ENCODE measurements at places on chromosomes 4 and X.

DNA sequence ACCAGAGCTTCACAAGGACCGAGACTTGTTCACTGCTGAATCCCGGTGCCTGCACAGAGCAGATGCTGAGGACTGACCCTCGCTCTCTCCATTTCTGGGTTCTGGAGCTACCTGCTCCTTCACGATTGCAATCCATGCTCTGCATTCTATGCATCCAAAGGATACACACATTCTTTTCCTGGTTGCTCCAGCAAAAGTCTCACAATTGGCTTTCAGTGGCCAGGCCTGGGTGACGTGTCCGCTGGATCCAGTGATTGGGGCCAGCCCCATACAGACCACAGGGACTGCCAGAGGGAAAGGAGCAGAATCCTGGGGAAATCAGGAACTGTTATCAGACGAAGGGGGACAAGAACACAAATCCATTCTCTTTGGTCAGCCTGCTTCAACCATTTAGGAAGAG lies 14.9 kb upstream of the CDKN2AIP start:
- no peak for DNase-seq

- DNase-seq, result no peak
Measured at GRCh38 chrX:91122151-91122694, 312.4 kb upstream of the PABPC5 start.

- no peak for DNase-seq
Measured at GRCh38 chr4:185642907-185643306, 107.6 kb upstream of the PDLIM3 start.

DNA sequence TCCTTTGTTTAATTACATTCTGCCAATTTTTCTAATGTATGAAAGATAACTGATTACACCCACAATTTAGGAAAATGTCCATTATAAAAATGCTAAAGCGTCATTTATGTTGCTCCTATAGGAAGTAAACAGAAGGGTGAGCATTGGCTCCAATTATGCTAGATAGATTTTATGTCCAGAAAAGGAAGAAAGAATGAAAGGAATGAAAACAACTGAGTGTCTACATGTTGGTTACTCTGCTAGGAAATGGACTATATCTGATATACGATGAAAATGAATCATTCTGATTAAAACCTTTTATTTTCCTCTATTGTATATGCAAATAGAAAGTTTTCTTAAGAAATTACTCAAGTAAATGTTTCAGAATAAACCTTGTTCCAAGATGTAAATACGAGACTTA lies 1.6 kb downstream of the ENAM start:
- DNase-seq, result no peak

DNA sequence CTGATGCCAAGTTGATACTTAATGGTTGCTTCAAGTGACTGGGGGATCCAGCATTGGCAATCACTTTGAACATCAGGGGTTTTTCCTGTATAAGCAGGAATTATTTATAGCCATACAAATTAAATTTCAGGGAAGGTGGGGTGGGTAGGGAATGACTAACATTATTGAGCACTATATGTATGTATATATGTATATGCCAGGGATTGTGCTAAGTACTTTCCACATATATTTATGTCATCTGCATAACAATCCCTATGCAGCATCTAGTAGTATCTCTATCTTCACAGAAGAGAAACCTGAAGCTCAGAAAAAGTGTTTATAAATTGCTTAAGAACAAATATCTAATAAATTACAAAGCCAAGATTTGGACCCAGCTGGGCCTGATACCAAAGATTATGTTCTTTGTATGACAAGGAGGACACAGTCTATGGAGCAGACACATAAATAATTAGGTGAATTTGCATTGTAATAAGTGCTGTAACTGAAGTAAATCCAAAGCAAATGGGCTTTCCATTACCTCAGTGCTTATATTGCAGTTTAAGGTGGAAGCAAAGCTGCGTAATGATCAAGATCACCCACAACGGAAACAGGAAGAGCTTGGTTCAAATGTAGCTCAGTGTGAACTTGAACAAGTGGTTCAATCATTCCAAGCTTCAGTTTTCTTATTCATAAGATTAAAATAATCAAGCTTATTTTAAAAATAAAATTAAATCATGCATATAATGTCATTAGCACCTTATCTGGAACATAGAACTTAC lies 18.9 kb upstream of the RASGEF1B start:
- DNase-seq, result peak; percentile 17

GRCh38 chr4:48939785-48940184 lies 33.2 kb upstream of the OCIAD2 start:
- DNase-seq, result no peak

DNA sequence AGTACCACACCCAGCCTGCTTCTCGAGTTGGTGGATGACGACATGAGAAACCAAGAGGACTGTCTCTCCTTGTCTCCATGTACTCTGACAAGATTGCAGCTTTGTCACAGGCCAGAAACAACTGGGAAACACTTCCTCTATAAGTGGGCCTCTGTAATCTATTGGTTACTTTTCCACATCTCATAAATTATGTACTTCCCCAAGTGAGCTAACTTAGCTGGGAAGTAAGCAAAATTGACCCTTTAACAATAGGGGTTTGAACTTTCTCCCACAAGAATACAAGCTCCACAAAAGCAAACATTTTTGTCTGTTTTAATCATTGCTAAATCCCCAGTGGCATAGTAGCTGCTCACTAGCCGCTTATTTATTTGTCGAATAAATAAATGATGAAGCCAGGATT lies 14.1 kb upstream of the USO1 start:
- DNase-seq, result no peak

DNA sequence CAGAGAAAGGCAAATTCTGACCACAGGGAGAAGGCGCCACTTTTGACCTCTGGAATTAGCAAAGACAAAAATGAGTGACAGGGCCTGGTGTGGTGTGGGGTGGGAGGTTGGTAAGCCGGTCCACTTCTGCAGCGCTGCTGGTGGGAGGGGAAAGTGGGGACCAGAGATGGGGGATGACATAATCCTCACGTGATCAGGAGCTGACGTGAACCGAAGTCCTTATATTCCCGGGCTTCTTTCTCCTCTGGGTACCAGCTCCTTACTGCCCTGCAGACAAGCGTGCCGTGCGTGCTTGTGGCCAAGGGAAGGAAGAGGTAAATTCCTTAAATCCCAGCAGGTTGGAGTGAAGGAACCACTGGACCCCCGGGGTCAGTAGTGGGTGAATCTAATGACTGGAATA lies at the start of gene TCEAL7:
TCEAL7 (plus strand) TSS at position 249 of the 400 bp plus-strand sequence. CDS start 1,165 bp downstream, outside the sequence.
- no peak for DNase-seq

- DNase-seq, result no peak
Measured at GRCh38 chrX:20500949-20501348, 234.2 kb upstream of the RPS6KA3 start.

GRCh38 chrX:133054761-133055405 lies 42.0 kb downstream of the USP26 start:
- no peak for DNase-seq

GRCh38 chrX:24098932-24099331 lies 44.2 kb downstream of the EIF2S3 start:
- DNase-seq, result no peak

GRCh38 chrX:132231587-132231986 lies 12.3 kb upstream of the RAP2C start:
- DNase-seq, result peak; percentile 16

DNA sequence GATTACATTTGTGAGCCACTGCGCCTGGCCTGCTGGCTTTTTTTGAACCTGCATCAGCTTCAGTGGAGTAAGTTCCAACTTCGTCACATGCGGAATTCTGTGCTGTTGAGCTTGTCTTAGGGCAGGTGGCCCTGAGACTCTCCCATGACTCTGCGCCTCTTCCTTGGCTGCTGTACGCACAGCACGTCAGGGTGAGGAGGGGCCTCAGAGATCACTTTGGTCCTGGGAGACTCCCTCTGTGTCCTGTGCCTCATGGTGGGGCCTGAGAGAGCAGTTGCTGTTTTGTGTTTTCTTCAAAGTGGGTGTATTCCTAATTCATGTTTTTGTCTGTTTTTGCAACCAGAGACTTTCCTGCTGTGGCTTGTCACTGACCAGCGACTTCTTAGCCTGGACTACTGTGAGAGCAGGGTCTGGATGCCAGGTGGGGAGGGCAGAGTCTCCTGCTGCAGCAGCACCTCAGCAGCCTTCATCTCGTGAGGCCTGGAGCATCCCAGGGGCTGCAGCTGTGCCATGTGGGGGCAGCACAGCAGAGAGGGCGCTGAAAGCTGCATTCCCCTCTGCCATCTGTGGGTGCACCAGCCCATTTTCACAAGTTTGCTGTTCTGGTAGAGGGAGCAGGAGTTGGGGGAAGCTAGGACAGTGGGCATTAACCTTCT lies 107.8 kb downstream of the TNIP2 start:
- DNase-seq, result no peak

GRCh38 chrX:132967049-132967448 lies 8.6 kb upstream of the HS6ST2 start:
- DNase-seq, result no peak

GRCh38 chr4:77804471-77804870 lies 14.7 kb downstream of the CNOT6L start:
- no peak for DNase-seq

DNA sequence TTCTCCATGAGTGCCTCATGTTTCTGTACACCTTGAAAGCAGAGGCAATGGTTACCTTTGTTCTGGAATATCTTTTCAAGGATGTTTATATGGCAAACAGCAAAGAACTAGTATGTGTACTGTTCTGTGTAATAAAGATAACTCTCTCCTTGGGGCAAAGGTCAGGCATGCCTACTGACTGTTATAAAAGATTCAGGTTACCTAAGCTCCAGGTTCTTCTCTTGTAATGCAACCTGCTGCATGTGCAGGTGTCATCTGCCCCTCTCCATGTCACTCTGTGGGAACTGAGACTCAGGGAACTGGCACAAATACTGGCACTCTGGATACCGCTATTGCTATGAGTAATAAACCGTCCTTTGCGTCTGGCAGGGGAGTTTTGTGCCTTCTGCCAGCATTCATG lies 5.4 kb upstream of the TRPC3 start:
- DNase-seq, result no peak

DNA sequence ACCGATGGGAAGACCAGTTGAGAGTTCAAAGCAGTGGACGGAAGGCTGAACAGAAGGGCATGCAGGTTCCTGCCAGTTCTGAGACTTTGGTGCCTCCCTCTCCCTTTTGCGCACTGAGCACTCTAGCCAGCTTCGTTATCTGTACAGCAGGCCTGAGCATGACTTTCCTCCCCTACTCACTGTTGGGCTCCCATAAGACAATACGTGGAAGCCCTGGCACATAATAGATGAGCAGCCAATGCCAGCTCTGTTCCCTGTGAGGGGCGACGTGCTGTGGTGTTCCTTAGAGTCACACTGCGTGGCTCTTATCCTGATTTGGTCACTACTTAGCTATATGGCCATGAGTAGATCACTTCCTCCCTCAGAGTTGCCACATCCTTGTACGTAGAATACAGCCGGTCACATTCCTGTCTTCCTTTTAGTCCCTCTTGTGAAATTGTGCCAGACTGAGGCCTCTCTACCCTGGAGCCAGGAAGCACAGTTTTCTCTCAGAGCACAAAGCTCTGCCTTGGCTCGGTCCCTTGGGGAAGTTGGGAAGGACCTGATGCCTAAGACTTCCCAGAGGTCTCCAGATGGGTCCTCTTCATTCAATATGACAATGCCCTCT lies 160.4 kb upstream of the MAMLD1 start:
- DNase-seq, result peak; percentile 4

- DNase-seq, result no peak
Measured at GRCh38 chr4:119317990-119318389, 3.9 kb downstream of the FABP2 start.

DNA sequence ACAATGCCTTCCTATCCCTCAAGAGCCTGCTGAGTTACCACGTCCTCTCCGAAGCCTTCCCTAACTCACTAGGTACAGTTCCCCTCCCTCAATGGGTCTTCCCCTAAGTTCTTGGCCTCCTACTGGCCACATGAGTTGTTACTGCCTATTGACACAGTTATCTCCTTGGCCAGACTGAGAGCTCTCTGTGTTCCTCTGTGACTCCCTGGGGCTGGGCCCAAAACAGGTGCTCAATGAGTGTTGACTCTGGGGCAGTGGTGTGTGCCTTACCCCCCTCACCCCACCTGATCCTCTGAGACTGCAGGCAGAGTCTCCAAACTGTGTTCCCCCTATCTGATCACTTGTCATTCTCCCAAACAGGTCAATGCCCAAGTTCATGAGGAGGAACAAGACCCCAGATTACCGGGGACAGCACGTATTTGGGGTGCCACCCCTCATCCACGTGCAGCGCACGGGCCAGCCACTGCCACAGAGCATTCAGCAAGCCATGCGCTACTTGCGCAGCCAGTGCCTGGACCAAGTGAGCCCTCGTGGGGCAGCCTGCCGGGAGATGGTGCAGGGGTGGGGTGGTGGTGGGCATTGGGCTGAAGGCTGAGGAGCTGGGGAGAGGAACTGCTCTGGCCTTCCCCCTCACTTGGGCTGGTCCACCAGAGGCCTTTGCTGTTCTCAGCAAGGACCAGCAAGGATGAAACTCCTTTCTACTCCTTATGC lies 72.6 kb downstream of the STARD8 start:
- DNase-seq, result peak; percentile 39

DNA sequence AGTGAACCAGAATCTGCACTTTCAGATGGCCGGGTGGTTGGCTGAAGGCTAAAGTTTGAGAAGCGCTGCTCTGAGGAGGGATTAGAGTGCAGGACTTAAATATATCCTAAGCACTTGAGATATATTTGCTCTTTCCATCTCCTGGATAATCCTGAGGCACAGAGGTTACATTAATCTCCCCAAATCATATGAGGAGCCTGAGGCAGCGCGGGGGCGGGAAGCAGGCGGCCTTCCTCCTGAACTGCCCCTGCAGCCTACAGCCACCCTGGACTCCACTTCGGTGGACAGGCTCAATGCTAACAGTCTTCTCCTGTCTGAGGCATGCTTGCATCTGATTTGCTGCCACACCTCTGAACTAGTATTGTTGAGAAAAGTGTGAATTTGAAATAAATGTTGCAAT lies 72.5 kb downstream of the AFAP1 start:
- no peak for DNase-seq

GRCh38 chrX:2401590-2402360 lies 99.0 kb downstream of the DHRSX start:
- DNase-seq, result no peak

- no peak for DNase-seq
Measured at GRCh38 chr4:61922766-61923165, 722.6 kb downstream of the ADGRL3 start.

- DNase-seq, result no peak
Measured at GRCh38 chr4:88674979-88675378, 22.6 kb downstream of the NAP1L5 start.
